ENCODE measurements at places on chromosomes 7 and 10. TPM values are rescaled to one million over a fixed set of nuclear protein-coding genes. Genes with fewer than 3 reads are reported as not detected.

DNA sequence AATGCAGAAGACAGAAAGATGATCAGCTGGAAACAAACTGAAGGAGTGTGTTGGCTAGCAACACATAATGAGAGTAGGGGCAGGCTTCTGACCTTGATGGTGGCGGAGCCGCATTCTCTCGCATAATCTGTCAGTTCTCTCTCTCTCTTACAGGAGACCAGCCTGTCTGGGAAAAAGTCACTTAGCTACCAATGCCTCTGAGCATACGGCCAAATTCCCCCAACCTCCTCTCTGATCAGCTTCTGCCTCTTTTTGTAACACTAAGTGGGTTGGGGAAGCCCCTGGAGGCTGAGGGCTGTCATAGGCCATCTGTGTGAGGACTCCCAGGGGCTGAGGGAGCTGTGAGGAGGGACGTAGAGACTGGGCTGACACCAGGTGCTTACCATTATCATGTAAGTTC is 104.6 kb downstream of the HIPK2 start:
- H3K27ac ChIP-seq: no peak overlapping the region
- DNase-seq: no peak
- peaks cover 6% of the 10 kb centered on the region for H3K4me1 ChIP-seq
- H3K4me3 ChIP-seq: no peak overlapping the region

The GLUD1 gene
- 62.5 TPM for total RNA-seq

GRCh38 chr7:75591467-75592255 is 99.5 kb downstream of the SPDYE5 start:
- H3K36me3 ChIP-seq: no peaks in the 10 kb centered on the region
- no peaks in the 10 kb centered on the region for H3K27me3 ChIP-seq
- H3K27ac ChIP-seq: no peak overlapping the region
- DNase-seq: no peak
- no peaks in the 10 kb centered on the region for H3K4me1 ChIP-seq

DNA sequence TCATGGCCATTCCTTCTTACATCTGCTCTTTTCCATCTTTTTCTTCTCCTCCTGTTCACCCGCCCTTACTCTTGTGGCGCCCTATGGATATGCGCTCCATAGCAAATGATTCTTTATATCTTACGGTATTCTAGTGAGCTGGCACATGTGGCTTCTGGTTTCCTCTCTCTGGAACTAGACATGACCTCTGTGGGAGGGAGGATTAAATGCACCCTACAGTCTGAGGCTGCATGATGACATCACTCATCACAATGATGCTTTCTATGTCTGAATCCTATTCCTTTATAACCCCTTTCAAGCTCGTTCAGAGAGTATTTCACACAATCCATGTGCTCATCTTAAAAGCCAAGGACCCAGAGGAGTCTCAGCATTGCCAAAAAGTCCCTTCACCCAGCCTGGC is 153.3 kb downstream of the EGFR start:
- no peak for DNase-seq
- H3K36me3 ChIP-seq: no peaks in the 10 kb centered on the region
- no peak overlapping the region for H3K27ac ChIP-seq
- H3K27me3 ChIP-seq: no peaks in the 10 kb centered on the region
- H3K4me1 ChIP-seq: peaks cover 4% of the 10 kb centered on the region
- no peak overlapping the region for H3K4me3 ChIP-seq

DNA sequence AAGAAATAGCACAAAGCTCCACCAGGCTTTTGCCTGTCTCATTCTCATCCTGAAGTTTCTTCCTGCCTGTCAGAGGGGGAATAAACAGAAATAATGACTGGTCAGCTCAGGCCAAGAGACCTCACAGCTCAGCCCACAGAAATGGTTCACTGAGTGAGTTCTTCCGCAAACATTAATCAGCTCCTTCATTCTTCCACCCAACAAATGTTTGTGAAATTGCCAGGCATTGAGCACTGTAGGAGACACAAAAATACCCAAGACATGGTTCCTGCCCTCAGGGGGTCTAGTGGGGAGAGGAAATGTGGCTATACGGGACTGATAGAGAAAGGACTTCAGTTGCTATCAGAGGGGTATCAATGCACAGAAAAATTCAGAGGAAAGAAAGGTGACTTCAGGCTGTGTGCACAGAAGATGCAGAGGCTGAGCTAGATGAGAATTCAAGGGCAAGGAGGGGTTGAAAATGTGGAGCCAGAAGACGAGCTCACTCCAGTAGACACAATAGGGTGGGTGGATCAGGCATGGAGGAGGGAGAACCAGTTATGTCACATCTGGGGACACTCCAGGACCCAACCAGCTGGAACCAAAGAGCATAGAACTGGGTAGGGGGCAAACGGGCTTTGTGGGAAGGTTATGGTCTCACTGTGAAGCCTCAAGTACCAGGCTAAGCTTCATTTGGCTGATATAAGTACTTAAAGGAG is 20.9 kb downstream of the MYOF start:
- H3K4me3 ChIP-seq: no peak overlapping the region
- no peak for DNase-seq
- H3K36me3 ChIP-seq: no peaks in the 10 kb centered on the region
- H3K27me3 ChIP-seq: no peaks in the 10 kb centered on the region

The KCTD7 gene
- total RNA-seq: 71.7 TPM

Data from testis (tissue), 5 donors.